Effector memory CD8-positive, alpha-beta T cell (primary cell): ENCODE measurements at places on chromosomes 2 and 18.

DNA sequence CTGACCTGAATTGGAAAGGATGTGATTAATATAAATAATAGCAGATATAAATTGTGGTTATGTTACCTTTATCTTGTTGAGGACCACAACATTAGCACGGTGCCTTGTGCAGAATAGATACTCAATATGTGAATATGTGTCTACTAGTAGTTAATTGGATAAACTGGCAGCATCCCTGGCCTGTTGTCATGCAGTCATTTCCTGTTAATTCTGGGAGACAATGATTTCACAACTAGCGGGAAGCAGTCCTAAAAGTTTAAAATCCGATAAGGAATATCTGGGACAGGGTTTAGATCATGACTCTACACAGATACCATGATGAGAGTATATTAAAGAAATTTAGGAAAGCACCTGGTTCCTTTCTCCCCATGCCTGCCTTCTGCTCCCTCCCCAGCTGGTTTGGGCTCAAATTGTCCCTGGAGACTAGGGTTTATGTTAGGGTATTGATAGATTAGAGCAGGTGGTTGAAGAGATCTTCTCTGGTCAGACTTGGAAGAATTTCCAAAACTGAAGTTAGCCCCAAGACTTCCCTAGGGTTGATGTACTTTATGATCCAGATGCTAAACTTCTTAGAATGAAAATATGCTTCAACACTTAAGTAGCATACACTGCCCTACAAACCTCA lies 32.8 kb downstream of the CYBRD1 start:
- DNase-seq, result no peak

DNA sequence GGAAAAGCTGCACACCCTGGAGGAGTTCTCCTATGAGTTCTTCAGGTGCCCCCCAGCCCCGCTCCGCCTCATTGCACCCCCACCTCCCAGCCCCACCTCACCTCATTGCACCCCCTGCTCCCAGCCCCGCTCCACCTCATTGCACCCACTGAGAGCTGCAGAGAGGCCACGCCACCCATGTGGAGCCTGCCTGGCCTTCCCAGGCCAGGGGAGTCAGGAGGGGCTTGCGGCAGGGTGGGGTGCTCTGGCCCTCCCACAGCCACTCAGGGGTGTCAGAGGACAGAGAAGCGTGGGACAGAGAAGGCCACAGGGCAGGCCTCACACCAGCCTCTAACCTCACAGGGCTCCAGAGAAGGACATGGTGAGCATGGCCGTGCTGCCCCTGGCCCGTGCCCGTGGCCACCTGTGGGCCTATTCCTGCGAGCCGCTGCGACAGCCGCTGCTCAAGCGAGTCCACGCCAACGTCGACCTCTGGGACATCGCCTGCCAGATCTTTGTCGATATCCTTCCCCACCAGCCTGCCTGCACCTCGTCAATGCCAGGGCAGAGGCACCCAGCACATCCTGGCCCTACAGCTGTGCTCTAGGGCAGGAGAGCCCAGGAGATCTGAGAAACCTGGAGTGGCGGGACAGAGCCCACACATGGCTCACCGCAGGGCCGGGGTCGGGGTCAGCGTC lies 15.0 kb upstream of the GPR17 start:
- DNase-seq, result no peak

DNA sequence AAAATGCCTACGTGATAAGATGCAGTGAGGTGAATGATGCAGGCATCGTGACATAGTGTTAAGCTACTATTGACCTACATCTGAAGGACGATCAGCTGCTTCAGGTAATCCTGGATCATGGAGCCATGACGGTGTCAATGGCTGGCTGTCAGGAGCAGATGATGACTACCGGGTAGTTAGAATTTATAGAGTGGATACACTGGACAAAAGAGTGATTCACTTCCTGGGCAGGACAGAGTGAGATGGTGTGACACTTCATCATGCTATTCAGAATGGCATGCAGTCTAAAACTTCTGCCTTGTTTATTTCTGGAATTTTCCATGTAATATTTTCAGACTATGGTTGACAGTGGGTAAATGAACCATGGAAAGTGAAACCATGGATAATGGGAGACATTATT lies 29.5 kb downstream of the METTL8 start:
- DNase-seq, result no peak

GRCh38 chr18:12283256-12283655 lies 24.8 kb upstream of the TUBB6 start:
- no peak for DNase-seq
